ENCODE measurements at places on chromosomes 12 and 14. TPM values are rescaled to one million over a fixed set of nuclear protein-coding genes. Genes with fewer than 3 reads are reported as not detected.

TSPAN8 gene
- polyA plus RNA-seq, result 5.5 TPM

ACSS3 gene
- 11.7 TPM for polyA plus RNA-seq

SERPINA3 gene
- polyA plus RNA-seq, result 114 TPM

KRT72 gene
- polyA plus RNA-seq, result not detected

DNA sequence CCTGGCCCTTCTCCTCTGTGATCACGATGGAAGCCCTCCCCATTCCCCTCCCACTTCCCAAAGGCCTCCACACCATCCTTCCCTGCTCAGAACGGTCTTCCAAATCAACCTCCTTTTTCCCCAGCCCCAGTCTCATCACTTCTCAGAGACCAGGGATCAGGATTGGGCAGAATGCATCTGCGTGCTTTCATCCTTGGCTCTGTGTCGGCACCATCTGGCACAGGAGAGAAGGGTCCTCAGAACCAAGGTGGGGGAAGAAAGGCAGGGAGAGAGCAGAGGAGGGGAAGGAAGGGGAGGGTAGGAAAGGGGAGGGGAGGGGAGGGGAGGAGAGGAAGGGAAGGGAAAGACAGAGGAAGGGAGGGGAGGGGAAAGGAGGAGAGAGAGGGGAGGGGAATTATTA lies 52.4 kb upstream of the FICD start:
- no peak for DNase-seq

DNA sequence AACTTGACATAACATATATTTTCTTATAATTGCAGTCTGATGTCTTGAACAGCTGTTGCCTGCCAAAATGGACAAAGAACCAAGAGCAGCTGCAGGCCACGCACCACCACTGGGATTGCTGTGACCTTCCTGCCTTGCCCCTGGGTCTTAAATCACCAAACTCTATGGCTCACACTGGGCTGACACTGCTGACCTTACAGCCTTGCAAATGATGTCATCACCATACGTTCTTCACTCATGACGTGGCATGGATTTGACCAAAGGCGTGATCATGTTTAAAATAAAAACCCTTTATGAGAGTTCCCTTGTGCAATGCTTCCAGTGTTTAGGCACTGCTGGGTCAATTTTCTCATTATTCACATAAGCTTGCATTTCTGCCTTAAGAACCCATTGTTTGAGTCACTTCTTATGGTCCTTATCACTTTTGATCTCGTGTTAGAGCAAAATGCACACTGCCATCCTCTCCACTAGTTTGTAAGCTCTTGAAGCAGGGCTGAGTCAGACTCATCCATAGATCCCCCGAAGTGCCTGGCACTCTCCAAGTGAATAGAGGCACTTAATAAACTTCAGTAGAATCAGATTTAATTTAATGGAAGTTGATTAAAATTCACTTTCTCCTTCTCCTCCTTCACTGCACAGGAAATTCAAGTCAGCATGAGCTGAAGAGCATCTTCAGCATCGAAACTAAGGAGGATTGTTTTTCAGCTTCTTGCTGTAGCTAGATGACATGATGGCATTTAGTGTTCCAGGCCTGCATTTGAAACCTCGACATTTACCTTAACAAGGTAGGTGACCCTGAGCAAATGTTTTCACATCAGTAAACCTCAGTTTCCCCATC lies 132.4 kb upstream of the PZP start:
- no peak for DNase-seq

GRCh38 chr14:103854017-103854808 lies 6.8 kb upstream of the PPP1R13B start:
- DNase-seq, result no peak

- no peak for DNase-seq
Measured at GRCh38 chr14:67963545-67963944, 144.0 kb downstream of the RAD51B start.

DNA sequence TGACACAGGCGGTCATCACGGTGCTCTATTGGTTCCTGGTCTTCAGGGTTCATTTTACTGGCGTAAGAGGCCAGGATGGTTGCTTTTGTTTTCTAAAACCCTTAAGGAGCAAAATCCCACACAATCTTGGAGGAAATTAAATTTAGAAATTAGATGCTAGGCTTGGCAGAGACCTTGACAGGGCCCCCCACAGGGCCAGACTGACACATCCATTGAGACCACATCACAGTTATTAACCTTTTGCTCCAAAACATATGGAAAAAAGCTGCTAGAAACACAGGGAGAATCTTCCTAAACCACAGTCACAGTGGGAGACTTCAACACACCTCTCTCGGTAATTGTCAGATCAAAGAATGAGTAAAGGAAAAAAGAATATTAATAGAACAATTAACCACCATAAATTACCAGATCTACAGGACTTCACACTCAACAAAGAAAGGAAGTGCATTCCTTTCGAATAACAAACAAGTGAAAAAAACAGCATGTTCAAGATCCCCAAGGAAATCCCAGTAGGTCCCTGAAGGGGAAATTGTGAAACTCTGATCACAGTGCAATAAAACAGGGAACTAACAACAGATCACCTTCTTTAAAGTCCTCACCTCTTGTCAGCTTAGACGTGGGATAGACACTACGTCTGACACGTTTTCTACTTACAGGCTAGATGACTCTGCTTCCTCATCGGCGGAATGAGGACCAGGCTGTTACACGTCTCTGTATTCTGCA lies 40.2 kb upstream of the TMEM179 start:
- DNase-seq, result no peak

DNA sequence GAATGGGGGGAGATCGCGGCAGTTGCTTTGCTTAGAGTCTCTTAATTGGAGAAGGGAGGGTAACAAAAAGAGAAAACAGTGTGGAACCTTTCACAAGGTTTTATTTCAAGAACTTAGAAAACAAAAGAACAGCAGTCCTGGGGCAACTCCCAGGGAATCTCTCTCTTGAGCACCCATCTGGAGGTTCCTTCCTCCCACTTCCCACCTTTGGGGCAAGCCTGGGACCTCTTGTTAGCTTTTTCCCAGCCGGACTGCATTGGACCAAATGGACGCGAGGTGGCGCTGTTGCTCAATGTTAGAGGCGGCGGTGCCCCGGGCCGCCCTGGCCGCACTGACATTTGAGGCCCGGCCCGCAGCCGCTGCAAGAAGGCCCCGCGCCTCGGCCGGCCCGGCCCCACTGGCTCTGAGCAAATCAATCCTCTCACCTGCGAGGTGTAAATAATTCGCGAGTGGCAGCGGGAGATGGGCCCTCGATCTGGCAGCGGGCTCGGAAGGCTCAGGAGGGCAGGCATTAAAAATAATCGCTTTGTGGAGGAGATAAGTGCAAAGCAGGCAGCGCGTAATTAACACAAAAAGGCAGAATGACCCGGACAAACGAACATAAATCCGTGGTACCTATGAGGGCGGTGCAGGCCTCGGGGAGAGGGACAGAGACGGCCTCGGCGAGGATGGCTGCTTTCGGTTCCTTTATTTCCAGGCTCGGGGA lies 2.8 kb upstream of the HOXC8 start:
- DNase-seq, result peak; percentile 83

DNA sequence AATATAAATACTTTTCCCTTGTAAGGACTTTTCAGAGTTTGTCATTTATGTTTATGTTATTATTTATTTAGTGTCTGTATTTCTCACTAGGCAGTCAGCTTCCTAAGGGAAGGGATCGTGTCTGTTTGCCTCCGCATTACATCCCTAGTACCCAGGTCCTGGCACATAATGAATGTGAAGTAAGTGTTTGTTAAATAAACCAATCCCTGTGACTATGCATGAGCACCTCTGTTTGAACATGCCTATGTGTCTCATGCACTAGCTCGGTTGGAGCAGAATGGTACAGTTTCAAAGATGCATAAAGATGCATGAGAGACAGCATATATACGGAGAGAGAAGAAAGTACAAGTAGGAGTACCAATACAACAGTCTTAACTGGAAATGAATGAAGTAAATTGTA lies 99.3 kb downstream of the KIF21A start:
- no peak for DNase-seq

- no peak for DNase-seq
Measured at GRCh38 chr12:68350753-68351152, 18.6 kb upstream of the MDM1 start.

- DNase-seq, result peak; percentile 45
Measured at GRCh38 chr14:68269136-68269927, 449.8 kb downstream of the RAD51B start.

DNA sequence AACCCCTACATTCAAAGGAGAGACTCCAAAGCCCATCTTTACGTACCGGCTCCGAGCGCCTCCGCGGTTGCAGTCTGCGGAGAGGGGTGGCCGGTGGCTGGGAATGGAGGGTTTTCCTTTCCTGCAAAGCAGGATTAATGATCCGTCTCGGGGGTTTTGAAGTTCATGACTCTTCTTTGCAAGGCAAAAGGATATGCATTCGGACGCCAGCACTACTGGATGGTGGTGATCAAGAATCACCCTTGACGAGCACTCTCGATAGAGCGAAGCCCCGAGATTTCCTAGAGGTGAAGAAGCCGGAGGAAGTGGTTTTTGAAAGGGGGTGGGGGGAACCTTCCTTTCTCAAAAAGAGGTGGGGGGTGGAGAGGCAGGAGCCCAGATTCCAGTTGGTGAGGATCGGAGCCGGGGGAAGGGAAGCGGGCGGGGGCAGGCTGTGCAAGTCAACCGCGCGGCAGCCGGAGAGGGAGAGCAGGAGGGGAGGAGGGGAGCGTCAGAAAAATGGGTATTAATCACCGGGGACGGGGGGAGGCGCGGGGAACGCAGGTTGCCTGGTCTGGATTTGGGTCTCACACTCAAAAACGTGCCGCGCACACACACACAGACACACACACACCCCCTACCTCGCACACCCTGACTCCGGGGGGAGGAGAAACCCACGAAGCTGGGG lies at the start of gene GRIN2B:
Gene GRIN2B (minus strand): TSS at position 307 of the 667 bp plus-strand sequence. CDS start 115,394 bp downstream, outside the sequence.
- no peak for DNase-seq

DNA sequence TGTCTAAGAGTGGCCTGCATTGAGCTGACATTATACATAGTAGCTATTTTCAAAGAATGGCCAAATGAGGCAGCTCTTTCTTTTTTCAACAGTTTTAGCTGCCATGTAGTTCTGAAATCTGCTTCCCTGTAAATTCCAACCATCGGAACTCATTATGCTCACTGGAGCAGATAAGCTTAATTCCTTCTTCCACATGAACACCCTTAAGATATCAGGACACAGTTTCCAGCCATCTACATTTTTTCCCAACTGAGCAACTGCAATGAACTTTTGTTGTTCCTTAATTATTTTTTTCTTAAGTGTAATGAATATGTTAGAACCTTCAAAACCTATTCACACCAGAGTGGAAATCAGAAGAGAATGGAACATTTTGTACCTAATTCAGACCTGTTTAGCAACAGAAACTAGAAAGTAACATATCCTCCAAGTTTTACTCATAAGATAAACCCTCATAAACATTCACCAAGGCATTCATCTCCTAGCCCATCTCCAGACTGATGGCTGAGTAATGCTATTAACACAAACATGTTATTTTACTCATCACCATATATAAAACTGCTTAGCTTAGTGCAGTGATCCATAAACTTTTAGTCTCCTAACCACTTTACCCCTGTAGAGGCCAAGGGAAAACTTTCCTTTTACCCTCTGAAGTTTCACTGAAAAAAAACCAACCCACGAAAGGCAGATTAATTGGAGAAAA lies 296.1 kb upstream of the SYT1 start:
- no peak for DNase-seq

DNA sequence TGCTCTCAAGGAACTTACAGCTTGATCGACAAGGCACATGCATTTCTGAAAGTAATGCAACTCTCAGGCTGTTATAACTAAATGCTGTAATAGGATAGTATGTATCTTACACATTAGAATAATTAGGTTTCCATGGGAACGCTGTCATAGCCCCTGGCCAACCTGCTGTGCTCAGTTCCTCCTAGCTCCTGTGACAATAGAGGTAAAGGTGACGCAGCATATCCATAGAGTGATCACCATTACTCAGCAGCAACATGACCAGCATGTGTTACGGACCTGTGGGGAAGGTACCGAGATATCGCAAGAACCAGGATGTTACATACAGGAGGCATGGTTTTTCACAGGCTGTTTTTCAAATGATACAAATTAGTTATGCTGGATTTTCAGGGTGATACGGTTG lies 150.7 kb downstream of the CAND1 start:
- no peak for DNase-seq

GRCh38 chr14:102878174-102878969 lies 44.1 kb upstream of the AMN start:
- DNase-seq, result no peak

GRCh38 chr14:89674936-89675335 lies 257.9 kb upstream of the FOXN3 start:
- no peak for DNase-seq

DNA sequence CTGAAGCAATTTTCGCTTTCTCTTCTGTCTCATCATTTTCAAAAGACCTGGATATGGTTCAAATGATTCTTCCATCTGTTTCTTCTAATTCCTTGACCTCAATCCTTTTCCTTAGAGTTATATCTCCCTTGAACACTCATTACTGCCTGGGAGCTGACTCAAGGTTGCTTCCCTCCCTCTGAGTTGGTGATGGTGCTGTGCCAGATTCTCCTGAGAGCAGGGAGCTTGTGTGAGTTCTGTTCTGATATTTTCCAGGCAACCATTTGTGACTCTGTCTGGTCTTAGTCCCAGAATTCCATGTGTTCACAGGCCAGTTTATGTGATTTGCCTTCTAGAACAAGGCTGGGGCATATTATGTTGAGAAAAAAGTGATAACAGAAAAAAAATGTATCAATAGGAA lies 505.1 kb upstream of the SYT1 start:
- no peak for DNase-seq

DNA sequence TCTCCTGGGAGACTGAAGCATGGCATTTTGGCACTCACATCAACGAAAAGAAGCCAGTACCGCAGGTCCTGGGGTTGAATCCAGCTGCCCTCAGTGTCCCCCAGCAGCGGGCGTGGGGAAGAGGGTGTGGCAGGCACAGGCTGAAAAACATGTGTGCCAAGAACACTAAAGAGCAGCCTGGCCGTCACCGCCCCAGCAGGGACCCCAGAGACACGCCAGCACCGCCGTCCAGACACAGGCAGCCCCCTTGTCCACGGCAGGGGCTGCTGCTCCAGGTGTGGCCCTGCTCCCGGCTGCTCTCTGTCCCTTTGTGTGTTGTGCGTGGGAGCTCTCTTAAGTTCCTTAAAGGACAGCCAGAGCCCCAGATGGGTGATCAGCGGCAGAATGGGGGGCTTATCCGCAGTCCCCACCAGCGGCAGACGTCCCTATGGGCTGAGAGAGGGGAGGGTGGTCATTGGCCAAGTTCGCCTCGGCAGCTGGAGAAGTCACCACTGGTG lies 556 bp downstream of the PHETA1 start:
- DNase-seq, result peak; percentile 51

DNA sequence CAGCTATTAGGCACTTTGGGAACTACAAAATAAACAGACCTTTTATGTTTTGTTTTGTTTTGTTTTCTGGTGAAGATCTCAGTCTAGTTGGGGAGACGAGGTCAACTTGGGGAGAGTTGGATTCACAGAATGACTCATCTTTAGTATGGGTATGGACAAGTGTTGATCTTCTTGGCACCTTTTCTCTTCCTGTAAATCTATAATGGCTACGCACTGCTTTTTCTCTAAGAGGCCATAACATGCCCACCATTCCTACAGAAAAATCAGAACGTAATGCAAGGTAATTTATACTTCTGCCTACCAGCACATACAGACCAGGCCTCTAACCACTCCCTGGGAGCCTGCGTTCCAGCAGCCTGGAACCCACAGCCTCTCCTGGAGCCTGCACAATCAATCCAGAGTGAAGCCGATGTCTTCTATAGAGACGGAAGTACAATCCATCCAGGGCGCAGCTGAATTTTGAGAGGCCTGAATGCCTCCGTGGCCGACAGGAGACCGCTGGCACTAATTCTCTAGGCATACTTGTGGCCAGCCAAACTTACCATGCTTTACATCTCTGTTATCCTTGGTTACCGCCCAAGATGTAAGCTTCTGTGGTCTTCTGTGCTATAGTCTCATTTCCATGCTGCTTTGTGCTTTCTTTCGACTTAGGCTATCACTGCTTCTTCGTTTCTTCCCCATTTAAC lies 717 bp downstream of the PPHLN1 start:
- DNase-seq, result no peak

Data from right cardiac atrium (tissue), 5 donors.